SK-N-SH (cell line): ENCODE measurements at places on chromosomes 11 and 22.
A peak's percentile ranks its signal among the peaks of the same experiment; 100 is the strongest.

- H3K27ac ChIP-seq = peak overlapping the region; percentile 70
- H3K36me3 ChIP-seq = peaks cover 62% of the 10 kb centered on the region; the same call in 1 of the 2 replicates
- no peaks in the 10 kb centered on the region for H3K27me3 ChIP-seq
- no peak overlapping the region for H3K4me3 ChIP-seq
- DNase-seq = no peak
These were observed 35.0 kb upstream of the PPARA start for GRCh38 chr22:46115388-46115678.

DNA sequence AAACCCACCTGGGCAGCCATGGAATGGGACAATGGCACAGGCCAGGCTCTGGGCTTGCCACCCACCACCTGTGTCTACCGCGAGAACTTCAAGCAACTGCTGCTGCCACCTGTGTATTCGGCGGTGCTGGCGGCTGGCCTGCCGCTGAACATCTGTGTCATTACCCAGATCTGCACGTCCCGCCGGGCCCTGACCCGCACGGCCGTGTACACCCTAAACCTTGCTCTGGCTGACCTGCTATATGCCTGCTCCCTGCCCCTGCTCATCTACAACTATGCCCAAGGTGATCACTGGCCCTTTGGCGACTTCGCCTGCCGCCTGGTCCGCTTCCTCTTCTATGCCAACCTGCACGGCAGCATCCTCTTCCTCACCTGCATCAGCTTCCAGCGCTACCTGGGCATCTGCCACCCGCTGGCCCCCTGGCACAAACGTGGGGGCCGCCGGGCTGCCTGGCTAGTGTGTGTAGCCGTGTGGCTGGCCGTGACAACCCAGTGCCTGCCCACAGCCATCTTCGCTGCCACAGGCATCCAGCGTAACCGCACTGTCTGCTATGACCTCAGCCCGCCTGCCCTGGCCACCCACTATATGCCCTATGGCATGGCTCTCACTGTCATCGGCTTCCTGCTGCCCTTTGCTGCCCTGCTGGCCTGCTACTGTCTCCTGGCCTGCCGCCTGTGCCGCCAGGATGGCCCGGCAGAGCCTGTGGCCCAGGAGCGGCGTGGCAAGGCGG lies 11.4 kb upstream of the ARHGEF17 start:
- no peaks in the 10 kb centered on the region for H3K36me3 ChIP-seq
- H3K27ac ChIP-seq = no peak overlapping the region
- no peak overlapping the region for H3K4me3 ChIP-seq
- no peaks in the 10 kb centered on the region for H3K27me3 ChIP-seq
- peaks cover 4% of the 10 kb centered on the region; the same call in 1 of the 2 replicates for H3K4me1 ChIP-seq

DNA sequence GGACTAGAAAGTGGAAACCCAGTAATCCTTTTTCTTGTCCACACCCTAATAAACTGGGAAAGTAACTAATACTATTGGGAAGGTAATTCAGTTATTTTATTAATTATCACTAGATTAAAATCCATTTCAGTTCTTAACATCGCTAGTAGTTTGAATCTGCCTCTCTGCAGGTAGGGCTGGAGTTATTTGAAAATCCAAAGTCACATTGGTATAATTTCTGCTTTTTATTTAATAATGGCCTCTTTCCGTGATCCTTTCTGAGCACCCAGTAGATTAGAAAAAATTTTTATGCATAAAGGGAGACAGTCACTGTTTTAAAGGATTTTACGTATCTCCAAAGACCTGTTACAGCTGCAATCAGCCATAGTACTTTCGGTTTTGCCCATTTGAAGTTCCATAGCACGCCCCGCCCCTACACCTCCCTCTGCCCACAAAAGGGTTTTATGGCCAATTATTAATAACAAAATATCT lies 605 bp upstream of the COPB1 start:
- H3K27me3 ChIP-seq = no peaks in the 10 kb centered on the region
- peak; percentile 48 for DNase-seq
- H3K36me3 ChIP-seq = peaks cover 57% of the 10 kb centered on the region
- H3K4me3 ChIP-seq = peak overlapping the region; percentile 91

DNA sequence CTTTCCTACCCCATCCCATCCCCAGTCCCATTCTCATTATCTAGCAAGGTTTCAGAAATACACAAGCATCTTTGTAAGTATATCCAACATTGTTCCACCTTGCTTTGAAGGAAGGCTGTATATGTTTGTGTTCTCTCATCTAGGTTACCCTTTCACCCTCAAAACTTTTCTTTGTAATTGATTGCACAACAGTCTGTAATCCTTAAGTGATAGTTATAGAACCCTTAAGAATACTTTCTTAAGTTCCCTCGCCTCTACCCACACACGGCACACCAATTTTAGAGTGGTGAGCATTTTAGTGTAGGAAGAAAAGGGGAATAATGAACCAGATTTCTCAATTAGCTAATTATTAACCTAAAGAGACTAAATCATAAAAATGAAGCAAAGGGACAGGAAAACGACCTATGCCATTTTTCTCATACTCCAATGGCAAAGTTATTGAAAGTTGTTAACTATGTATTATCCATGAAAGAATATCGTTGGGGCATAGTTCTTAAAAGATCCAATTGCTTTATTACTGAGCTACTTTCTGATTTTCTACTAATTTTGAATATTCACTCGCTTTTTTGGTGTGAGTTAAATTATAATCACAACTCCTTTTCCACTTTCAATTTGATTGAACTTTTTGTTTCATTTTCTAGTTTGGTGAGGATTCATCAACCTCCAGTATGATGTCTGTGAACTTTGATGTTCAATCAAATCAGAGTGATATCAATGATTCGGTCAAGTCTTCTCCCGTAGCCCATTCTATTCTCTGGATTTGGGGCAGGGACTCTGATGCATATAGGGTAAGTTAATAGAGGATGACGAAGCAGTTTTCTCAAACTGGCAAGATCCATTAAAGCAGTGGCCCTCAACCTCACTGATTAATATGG lies 44.9 kb downstream of the TTC17 start:
- no peaks in the 10 kb centered on the region for H3K27me3 ChIP-seq
- H3K4me3 ChIP-seq = no peak overlapping the region
- no peak overlapping the region for H3K27ac ChIP-seq

GRCh38 chr22:38038426-38038825 lies 18.8 kb upstream of the PICK1 start:
- no peaks in the 10 kb centered on the region; the same call in 1 of the 2 replicates for H3K4me1 ChIP-seq
- no peak overlapping the region for H3K27ac ChIP-seq
- no peak overlapping the region for H3K4me3 ChIP-seq
- H3K36me3 ChIP-seq = no peaks in the 10 kb centered on the region
- peak; percentile 5 for DNase-seq
- H3K27me3 ChIP-seq = no peaks in the 10 kb centered on the region

- no peak overlapping the region for H3K4me3 ChIP-seq
- no peaks in the 10 kb centered on the region for H3K4me1 ChIP-seq
- no peak for DNase-seq
- no peaks in the 10 kb centered on the region for H3K27me3 ChIP-seq
- 0 out of 2 replicates have a peak, but pooled peaks cover 3% of the 10 kb centered on the region for H3K36me3 ChIP-seq
These were observed 181.3 kb downstream of the METTL15 start for GRCh38 chr11:28289444-28289843.

GRCh38 chr11:36455658-36456111 lies 54.4 kb downstream of the TRAF6 start:
- peak; percentile 35 for DNase-seq
- peak overlapping the region; percentile 28; the same call in 1 of the 2 replicates for H3K27ac ChIP-seq
- H3K4me3 ChIP-seq = no peak overlapping the region
- H3K36me3 ChIP-seq = no peaks in the 10 kb centered on the region

- H3K36me3 ChIP-seq = peaks cover 27% of the 10 kb centered on the region
- peak overlapping the region; percentile 90 for H3K27ac ChIP-seq
- peak; percentile 85 for DNase-seq
- H3K27me3 ChIP-seq = no peaks in the 10 kb centered on the region
- peaks cover 47% of the 10 kb centered on the region for H3K4me1 ChIP-seq
These were observed 2.2 kb downstream of the TNKS1BP1 start for GRCh38 chr11:57322256-57323166.

DNA sequence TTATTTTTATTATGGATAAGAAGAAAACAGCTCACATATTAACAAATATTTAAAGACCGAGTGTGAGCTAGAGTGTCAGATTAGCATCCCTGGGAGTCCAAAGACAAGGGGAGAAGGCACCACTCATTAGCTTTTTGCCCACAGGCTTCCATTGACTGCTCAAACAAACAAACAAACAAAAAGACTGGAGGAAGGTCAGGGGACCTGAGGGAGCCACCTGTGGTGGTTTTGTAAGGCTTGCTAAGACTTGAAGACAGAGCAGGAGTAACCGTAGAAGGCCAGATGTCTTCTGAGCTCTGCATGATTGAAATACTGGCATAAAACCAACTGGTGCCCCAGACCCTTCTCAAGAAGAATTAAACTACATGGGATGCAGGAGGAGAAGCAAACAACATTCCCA lies 395.2 kb upstream of the CNTN5 start:
- H3K4me1 ChIP-seq = no peaks in the 10 kb centered on the region
- no peaks in the 10 kb centered on the region for H3K36me3 ChIP-seq
- H3K27ac ChIP-seq = no peak overlapping the region

GRCh38 chr22:40425082-40425481 lies 54.7 kb downstream of the SGSM3 start:
- no peaks in the 10 kb centered on the region for H3K4me1 ChIP-seq

GRCh38 chr11:17026487-17027082 lies 12.4 kb upstream of the PLEKHA7 start:
- H3K27ac ChIP-seq = no peak overlapping the region
- H3K4me3 ChIP-seq = no peak overlapping the region
- H3K4me1 ChIP-seq = no peaks in the 10 kb centered on the region
- 0 out of 2 replicates have a peak, but pooled peaks cover 2% of the 10 kb centered on the region for H3K27me3 ChIP-seq

GRCh38 chr22:36467946-36468345 lies 13.5 kb downstream of the TXN2 start:
- peak overlapping the region; percentile 87 for H3K27ac ChIP-seq
- H3K27me3 ChIP-seq = no peaks in the 10 kb centered on the region
- DNase-seq = no peak
- H3K36me3 ChIP-seq = peaks cover 2% of the 10 kb centered on the region; the same call in 1 of the 2 replicates
- no peak overlapping the region for H3K4me3 ChIP-seq

DNA sequence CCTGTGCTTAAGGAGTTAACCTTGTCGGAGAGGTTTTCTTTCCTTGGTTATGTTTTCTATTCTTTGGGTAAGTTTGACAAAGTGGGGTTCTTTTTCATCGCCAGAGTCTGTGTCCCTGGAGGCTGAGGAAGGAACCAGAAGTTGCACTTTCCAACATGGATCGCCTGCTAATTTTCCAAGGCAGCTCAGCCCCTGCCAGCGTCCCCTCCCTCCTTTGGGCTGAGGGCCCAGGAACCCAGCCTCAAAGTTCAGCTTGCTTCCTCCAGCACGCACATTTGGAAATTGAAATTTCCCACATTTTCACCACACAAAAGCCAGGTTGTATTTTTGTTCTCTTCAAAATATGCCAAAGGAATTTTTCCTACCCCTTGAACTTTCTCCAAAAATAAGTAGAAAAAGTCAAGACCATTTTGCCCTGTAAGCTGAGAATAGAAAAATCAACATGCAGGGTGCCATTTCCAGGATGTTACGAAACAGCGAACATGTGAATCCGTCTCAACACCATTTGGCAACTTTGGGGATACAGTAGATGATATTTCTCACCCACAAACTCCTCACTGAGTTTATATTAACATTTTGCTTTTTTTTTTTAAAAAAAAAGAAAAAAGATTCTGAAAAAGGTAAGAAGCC lies 343.5 kb downstream of the TENM4 start:
- H3K27me3 ChIP-seq = no peaks in the 10 kb centered on the region
- H3K27ac ChIP-seq = no peak overlapping the region
- H3K4me3 ChIP-seq = no peak overlapping the region
- DNase-seq = no peak
- H3K4me1 ChIP-seq = no peaks in the 10 kb centered on the region
